ENCODE measurements at places on chromosomes 1 and 21. TPM values are rescaled to one million over a fixed set of nuclear protein-coding genes. Genes with fewer than 3 reads are reported as not detected.

Gene SESN2
- total RNA-seq: 14.3 TPM

Gene SLC16A4
- total RNA-seq: 5.1 TPM

Gene E2F2
- 0.33 TPM for total RNA-seq

Gene NDUFS2
- 99.1 TPM for total RNA-seq

Gene FCRL4
- not detected for total RNA-seq

Gene MEX3A
- total RNA-seq: 0.22 TPM

Gene SYT14
- total RNA-seq: not detected

Gene GPR25
- total RNA-seq: not detected

Gene WDTC1
- 27.3 TPM for total RNA-seq

Gene C1QB
- total RNA-seq: 768 TPM

Gene CR1L
- not detected for total RNA-seq

Gene TMIGD3
- 1.9 TPM for total RNA-seq

Gene RHCE
- total RNA-seq: not detected

Gene LYPD8
- not detected for total RNA-seq

Data from subcutaneous adipose tissue (tissue), 4 donors.